ENCODE measurements at places on chromosomes 3 and 15. TPM values are rescaled to one million over a fixed set of nuclear protein-coding genes. Genes with fewer than 3 reads are reported as not detected.

SEC62 gene
- 188 TPM for total RNA-seq

ADGRG7 gene
- not detected for total RNA-seq

KLHL6 gene
- not detected for total RNA-seq

GADL1 gene
- total RNA-seq, result not detected

HTR3E gene
- not detected for total RNA-seq

PPP2R3A gene
- 3.6 TPM for total RNA-seq

CYP1A2 gene
- not detected for total RNA-seq

NFKBIZ gene
- total RNA-seq, result 8.4 TPM

SAXO2 gene
- 3.7 TPM for total RNA-seq

TEX9 gene
- total RNA-seq, result 5.0 TPM

MCF2L2 gene
- 0.75 TPM for total RNA-seq

FBXW12 gene
- total RNA-seq, result not detected

TMEM207 gene
- not detected for total RNA-seq

MKRN2OS gene
- total RNA-seq, result not detected

LEKR1 gene
- total RNA-seq, result 1.0 TPM

RTP3 gene
- total RNA-seq, result not detected

TGM4 gene
- 0.12 TPM for total RNA-seq

RFX7 gene
- total RNA-seq, result 12.3 TPM

SH3GL3 gene
- 1.3 TPM for total RNA-seq

IRAK2 gene
- 18.3 TPM for total RNA-seq

MAGEL2 gene
- not detected for total RNA-seq

REC114 gene
- not detected for total RNA-seq

SAMMSON gene
- total RNA-seq, result not detected

TM4SF4 gene
- total RNA-seq, result 40.4 TPM

CTXN2 gene
- not detected for total RNA-seq

IQCF5 gene
- not detected for total RNA-seq

ERC2 gene
- total RNA-seq, result not detected

GOLGA6L7 gene
- not detected for total RNA-seq

CHL1 gene
- total RNA-seq, result not detected

CNTN6 gene
- not detected for total RNA-seq

FSIP1 gene
- 0.84 TPM for total RNA-seq

RAB6B gene
- total RNA-seq, result 2.5 TPM

CHDH gene
- total RNA-seq, result 1.4 TPM

FGF7 gene
- total RNA-seq, result not detected

NIPA2 gene
- 91.4 TPM for total RNA-seq

PLSCR2 gene
- not detected for total RNA-seq

ZNF774 gene
- total RNA-seq, result 1.3 TPM

DNAH1 gene
- 0.89 TPM for total RNA-seq

SIDT1 gene
- total RNA-seq, result 0.58 TPM

TNNC1 gene
- total RNA-seq, result 0.87 TPM

SEC11A gene
- total RNA-seq, result 364 TPM

RPP25 gene
- 28.7 TPM for total RNA-seq

ACKR2 gene
- not detected for total RNA-seq

SPINT1 gene
- 1.2 TPM for total RNA-seq

MEGF11 gene
- 0.70 TPM for total RNA-seq

TP63 gene
- 0.27 TPM for total RNA-seq

GPR62 gene
- total RNA-seq, result not detected

AADAC gene
- total RNA-seq, result 16.3 TPM

SLC22A13 gene
- total RNA-seq, result not detected

INSYN1 gene
- total RNA-seq, result 2.2 TPM

OR5H1 gene
- total RNA-seq, result not detected

RLBP1 gene
- not detected for total RNA-seq

Data from A549 treated with ZK216348 at 1 μM for 4 hours (cell line).